Anterior cingulate cortex (tissue), 58 donors: ENCODE measurements at places on chromosomes 16 and 17.

DNA sequence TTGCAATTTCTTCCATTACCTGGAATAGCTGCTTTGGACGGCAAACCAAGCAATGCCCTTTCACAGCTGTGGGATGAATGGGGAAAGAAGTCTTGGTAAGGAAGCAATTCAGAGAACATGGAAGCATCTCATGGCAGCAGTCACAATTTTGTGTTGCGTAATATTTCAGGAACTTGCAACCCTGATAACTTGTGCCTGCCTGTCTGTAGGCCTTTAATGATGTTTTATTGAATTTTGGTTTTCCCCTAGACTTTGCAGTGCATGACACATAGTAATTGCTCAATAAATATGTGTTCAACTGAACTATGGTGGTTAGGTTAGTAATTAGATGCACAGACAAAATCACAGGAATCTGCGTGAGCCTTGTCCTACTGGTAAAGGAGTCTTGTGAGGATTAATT, 439.5 kb downstream of the WWOX start:
- no peak for DNase-seq

DNA sequence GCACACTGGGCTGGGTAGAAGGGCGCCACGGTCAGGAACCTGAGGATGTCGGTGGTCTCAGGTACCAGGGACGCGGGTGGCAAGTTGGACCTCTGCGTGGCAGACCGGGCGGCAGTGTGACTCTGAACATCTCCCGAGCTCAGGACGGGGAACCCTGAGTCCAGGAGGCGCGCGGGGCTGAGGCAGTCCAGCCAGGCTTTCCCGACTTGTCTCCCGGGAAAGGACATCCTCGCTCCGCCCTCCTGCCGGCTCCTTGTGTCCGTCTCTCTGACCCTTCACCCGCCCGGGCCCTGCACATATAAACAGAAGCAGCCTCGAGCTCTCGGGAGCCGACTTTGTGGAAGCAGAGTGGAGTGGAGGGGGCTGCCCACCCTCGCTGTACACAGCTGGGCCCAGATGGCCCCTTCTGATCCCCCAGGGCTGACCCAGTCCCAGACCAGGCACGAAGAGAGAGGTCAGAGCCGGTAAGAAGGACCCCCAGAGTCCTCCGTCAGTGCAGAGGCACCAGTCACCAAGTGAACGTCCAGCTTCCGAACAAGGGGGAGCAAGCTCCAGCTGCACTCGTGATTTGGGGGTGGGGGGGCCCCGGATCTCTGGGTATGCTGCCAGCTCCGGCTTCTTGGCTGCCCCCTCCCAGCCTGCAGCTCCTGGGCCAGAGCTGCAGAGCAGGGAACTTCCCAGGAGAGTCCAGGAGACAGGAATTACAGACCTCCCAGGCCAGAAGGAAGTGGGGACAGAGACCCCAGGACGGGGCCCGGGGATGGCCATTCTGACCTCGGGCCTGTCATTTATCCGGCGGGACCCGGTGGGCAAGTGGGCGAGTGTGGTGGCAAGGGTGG, 8.5 kb upstream of the P2RX1 start:
- no peak for DNase-seq

GRCh38 chr17:39737760-39738567, at the start of gene GRB7:
Gene GRB7, plus strand, starts transcription at chr17:39737938. Its CDS starts 4,364 bp downstream, at chr17:39742302.
- no peak for DNase-seq

DNA sequence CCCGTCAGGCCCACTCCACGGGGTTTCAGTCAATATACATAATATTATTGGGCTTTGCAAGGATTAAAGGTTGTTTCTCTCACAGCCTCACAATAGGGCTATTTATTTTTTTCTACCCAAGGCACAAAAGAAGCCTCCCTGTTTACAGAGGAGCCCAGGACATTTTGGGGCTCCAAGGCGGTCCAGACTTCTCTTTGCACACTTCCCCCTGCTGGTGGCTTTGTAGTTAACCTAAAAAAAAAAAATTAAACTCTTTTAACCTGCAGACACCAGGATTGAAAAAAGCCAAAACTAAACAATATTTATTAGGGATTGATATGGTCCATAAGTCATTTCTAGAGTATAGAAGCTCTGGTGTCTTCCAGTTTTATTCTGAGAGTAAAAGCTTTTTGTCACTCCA, 169.7 kb upstream of the ZFHX3 start:
- no peak for DNase-seq

- no peak for DNase-seq
Observed at GRCh38 chr17:49913226-49914095, 55.5 kb upstream of the DLX4 start.

DNA sequence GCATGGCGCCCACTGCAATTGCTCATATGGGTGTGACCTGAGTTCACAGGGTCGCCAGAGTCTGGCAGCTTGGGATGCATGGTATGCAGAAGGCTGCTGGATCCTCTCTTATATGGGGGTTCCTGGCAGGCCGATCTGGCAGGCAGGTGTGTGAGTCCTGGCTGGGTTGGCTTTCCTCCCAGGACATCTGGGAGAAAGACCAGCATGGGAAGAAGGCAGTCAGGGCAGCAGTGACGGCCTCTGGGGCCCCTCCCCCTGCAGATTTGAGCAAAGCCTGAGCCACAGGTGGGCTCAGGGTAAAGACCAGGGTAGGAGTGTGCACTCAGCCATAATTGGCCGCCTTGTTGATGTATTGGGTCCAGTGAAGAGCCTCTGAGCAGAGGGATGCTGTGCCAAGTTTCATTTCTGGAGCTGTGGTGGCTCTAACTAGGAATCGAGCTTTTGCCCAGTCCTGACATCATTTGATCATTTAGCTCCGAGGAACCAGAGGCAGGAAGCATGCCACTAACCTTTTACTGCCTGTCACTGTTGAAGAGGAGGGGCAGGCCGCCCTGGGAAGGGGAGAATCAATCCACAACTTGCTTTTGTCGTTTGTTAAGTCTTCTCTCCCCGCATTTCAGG, 174.3 kb downstream of the CCDC182 start:
- peak; percentile 72 for DNase-seq

GRCh38 chr17:70955441-70955840, 786.1 kb downstream of the KCNJ2 start:
- DNase-seq: no peak

- no peak for DNase-seq
Observed at GRCh38 chr17:81533339-81534141, 5.4 kb downstream of the FSCN2 start.

GRCh38 chr17:32609085-32609484, 122.3 kb downstream of the CDK5R1 start:
- no peak for DNase-seq

GRCh38 chr17:44247440-44247841, 20.5 kb downstream of the SLC4A1 start:
- DNase-seq: no peak

DNA sequence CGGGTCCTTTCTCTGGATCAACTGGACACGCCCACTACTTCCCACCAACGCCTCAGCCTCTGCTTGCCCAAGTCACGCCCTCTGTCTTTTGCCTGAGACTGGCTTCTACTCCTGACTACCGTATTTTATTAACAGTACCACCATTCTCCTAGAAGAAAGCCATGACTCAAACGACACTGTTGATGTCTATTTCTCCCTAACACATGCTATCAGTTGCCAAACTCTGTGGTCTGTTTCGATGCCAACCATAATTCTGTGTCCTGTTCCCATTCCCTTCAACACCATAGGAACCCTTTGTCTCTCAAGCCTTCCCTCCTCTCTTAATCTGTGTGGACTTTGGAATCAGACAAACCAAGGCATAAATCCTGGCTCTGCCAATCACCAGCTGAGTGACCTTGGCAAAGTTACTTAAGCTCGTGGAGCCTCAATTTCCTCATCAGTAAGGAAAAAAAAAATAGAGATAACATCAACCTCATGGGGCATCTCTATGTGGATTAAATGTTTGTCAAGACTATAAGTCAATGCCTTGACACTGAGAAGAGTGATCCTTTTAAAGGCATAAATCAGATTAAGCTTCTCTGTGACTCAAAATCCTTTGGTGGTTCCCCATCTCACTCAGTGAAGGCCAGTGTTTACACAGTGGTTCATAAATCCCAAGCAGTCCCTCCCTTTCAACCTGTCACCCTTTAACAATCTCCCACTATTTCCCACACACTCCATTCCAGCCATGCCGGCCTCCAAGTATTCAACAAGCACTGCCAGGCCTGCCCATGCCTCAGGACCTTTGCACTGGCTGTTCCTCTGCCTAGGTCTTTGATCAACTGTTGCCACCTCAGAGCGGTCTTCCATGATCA, 45.6 kb downstream of the ERN1 start:
- no peak for DNase-seq

GRCh38 chr16:35565626-35566025, 2106.2 kb downstream of the TP53TG3F start:
- DNase-seq: no peak

DNA sequence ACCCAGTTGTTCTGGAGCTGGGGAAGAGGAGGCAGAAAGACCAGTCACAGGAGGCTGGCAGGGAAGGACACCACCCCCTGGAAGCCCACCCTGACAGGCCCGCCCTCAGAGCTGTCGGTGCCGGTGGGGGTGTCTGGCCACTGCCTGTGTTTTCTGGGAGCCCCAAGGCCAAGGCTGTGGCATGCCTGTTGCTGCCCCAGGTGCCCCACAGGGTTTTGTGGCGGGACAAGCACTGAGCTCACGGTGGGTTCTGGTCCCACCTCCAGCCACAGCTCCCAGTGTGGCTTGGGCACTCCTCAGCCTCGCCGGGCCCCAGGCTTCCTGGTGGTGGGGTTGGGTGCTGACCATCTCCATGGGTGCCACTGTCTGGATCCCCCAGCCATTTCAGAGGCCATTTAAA, 58.0 kb downstream of the ZFPM1 start:
- DNase-seq: no peak
